ENCODE measurements at places on chromosomes 12 and 14.
A peak's percentile ranks its signal among the peaks of the same experiment; 100 is the strongest.

GRCh38 chr12:45247589-45247988 lies 31.7 kb downstream of the ANO6 start:
- no peak for DNase-seq

- no peak for DNase-seq
Measured at GRCh38 chr12:30507576-30507975, 188.1 kb downstream of the IPO8 start.

DNA sequence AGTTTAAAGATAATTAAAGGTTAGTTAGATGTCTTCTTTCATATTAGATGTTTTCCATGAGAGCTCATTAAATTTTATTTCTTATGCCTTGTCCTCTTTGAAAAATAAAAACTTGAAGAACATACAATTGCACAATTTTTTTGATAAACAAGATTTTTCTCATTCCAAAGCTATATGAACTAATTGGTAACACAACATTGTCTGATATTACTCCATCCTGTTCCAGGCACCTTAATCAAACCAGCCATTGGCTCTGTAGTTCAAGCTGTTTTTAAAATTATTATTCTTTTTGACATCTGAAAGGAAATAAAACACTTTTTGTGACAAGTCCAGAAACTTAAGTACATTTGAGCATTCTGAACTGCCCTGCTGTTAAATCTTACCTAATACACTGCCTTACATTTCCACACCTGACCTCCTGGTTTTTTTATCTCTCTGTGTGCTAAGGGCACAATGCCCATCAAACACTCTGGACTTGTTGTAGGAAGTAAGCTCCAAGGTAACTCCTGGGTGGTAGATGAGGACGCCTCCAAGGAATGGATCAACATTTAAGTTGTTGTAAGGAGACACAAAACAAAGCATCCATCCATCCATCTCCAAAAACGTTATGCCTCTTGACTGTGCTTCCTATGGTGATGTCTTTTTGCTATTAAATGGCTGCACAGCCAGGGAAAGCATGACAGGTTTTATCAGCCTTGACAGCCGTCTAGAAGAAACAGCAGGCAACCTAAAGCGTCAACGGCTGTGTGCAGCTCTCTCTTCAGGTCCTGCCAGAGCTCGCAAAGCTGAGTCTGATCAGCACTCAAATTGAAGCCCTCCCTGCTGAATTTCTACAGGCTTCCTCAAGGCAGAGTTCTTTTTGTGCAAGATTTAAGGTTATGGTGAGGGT lies 449.9 kb upstream of the FLRT2 start:
- no peak for DNase-seq

GRCh38 chr14:88276923-88277596 lies 46.0 kb downstream of the KCNK10 start:
- DNase-seq, result no peak

- DNase-seq, result peak; percentile 18
Measured at GRCh38 chr12:132886529-132887477, 602 bp downstream of the CHFR start.

DNA sequence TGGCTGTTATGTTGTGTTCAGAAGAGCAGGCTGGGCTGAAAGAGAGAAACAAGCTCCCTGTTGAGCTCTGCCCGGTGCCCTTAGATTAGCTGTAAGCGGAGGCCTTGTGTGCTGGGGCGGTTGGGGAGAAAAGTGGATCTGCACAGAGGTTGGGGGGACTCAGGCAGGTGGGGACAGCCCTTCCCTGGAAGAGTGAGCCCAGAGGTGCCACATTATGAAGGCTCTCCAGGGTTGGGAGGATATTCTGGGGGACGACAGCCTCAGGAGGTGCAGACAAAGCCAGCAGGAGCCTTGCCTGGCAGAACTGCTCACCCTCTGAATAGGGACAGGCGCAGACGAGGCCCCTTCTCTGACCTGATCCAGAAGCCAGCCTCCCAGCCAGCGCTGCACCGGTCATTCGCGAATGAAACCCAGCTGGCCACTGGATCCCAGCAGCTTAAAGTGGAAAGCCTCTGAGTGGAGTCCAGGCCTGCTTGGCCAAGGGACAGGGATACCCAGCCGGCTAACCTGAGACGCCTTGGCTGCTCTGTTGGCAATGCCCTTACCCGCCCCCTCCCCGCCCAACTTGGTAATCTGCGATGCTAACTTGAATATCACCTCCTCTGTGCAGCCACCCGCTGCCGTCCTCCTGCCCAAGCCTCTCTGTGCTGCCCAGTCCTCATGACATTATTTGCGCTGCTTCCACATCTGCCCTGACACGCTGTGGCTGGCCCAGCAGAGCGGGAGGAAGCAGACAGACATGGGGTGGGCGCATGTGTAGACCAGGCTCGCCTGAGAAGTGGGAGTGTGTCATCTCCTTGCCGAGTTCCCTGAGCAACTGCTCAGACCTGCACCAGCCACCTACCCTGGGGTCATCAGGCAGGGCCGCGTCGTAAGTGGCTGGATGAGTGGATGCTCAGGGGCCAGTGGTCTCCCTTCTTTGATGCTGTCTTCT lies 5.6 kb downstream of the HIP1R start:
- no peak for DNase-seq

DNA sequence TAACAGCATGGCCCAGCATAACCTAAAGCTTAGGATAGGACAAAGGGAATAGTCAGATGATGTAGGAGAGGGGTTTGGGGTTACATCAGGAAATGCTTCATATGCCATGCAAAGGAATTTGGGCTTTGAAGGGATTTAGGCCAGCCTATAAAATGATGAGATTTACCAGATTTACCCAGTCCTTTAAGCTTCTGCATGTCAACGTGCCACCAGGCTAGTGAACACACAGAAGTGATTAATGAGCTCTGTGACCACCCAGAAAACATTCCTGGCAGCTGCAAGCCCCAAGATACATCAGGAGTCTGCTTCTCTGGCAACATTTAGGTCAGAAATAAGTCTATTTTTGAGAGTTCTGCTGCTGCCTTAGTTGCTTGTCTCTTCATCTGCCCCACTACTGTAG lies 118.3 kb downstream of the LRIG3 start:
- DNase-seq, result no peak

DNA sequence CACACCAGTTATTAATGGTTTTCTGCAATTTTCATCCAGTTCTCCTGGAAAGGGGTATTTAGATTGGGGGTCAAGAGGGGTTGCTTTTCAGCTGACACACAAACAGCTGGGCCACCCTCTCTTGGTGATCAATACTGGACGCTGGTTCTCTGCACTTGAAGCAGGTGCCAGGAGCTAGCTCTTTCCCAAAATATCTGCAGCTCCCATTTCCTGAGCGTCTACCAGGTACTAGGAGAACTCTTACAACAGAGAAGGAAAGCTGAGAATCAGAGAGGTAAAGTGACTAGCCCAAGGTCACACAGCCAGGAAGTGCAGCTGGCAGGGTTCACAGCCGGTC lies 1.2 kb downstream of the TESC start:
- DNase-seq, result no peak

- no peak for DNase-seq
Measured at GRCh38 chr14:75879031-75879430, 102.8 kb downstream of the TGFB3 start.

DNA sequence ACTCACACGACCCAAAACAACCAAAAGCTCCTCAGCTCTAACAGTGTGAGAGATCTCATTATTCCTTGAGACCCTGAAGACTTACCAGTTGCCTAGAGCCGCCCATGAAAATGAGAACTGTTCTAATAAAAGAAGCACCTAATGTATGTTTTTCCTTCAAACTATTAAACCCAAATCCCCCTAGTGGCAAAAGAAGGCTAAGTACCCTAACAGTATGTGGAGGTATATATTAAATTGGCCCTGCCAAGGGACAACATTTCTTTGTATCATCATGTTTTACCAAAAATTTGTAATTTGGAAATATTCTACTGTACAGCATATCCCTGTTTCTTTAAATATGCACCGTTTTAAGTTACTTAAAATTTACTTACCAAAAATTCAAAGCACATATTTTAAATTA lies 38.0 kb upstream of the PPFIA2 start:
- peak; percentile 13 for DNase-seq

DNA sequence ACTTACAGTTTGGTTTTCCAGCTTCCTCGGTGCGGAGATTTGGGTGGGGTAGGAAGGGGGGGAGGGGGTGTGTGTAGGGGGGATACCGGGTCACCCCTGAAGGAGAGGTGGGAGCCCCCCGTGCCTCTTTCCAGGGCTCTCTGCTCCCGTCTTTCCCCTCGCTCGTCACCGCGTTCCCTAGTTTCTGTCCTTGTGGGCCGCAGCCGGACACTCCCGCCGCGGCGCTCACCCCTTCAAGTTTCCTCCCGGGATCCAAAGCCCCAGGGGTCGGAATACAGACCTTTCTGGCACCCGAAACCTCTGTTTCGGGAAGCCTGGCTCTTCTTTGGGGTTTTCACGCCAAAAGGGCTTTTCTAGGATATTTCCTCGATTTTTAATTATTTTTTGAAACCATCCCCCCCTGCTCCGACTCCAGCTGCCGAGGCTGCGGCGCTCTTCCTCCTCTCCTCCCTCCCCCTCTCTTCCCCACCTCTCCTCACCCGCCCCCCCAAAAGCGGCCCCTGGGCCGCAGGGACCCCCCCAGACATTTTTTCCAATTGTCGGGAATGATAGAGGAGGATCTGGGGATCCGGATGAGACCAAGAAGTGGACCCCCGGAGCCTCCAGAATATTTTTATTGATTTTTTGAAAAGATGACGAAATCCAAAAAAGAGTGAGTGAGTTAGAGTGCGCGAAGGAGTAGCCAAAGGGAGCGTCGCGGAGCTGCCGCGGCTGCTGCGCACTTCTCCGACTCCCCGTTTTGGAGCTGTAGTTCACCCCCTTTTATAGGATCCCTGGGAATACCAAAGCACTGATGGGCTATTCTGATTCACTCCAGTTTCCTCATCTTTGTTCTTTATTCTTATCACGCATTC lies 1.7 kb downstream of the CCND2 start:
- peak; percentile 28 for DNase-seq

GRCh38 chr12:82874945-82875344 lies 188.2 kb downstream of the TMTC2 start:
- no peak for DNase-seq

GRCh38 chr12:108090932-108091678 lies 38.0 kb upstream of the WSCD2 start:
- DNase-seq, result no peak

DNA sequence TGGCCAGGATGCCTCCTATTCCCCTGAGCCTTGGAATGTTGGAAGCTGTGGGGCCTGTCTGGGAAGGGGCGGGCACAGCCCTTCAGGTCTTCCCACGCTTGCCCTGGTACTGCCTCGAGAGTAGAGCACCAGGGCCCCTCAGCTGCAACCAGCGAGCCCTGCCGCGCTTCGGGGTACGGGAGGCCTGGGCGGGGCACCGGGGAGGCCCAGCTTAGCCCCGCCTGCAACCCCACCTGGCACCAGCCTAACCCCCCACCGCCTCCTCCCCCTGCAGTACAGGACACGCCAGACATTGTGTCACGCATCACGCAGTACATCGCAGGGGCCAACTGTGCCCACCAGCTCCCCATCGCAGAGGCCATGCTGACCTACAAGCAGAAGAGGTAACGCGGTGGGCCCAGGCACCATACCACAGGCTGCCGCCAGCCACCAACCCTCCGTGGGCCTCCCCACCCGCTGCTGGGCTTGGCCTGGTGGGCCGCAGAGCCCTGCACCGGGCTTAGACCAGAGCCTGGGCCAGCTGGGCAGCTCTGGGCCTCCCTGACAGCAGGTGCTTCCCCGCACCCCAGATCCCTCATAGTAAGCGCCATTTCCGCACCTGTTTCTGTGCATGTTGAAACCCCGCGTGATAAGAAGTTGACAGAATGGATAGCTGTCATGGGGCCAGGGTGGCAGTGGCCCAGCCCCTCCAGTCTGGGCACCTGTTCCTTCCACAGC lies 13.6 kb upstream of the TEX22 start:
- DNase-seq, result no peak

DNA sequence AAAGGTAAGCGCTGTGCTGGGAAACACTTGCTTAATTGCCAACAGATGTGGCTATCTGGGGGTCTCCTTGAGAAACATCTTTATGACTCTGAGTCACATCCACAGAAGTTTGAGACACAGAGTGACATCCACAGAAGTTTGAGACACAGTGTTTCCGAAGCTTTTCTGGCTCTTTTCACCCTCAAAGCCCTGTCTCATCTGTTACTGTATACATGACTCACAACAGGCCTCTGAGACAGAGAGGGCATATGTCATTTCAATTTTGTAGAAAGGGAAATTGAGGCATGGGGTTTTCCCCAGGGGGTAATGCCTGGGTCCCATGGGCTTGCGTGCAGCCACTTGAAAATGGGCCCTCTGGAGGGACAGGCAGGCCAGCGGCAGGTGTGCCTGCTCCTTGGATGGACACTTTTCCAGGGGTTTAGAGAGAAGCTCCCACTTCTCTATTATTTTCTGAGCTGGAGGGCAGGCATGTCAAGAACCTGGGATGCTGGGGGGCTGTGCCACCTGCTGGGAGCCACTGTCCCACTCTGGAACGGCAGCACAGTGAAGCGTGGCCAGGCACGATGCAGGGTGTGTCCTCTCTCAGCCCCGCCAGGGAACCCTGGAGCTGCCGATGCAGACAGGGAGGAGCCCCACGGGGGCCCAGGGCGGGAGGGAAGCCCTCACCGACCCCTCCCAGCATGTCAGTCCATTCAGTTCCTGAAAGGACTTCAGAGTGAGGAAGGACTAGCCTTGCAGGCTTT lies 111.3 kb upstream of the FKBP4 start:
- DNase-seq, result no peak

- DNase-seq, result no peak
Measured at GRCh38 chr14:103898204-103898603, 30.1 kb upstream of the TDRD9 start.
